ENCODE measurements at places on chromosomes 4 and X. TPM values are rescaled to one million over a fixed set of nuclear protein-coding genes. Genes with fewer than 3 reads are reported as not detected.
A peak's percentile ranks its signal among the peaks of the same experiment; 100 is the strongest.

GRCh38 chrX:110125446-110126162, 122.7 kb downstream of the TMEM164 start:
- no peak for DNase-seq

DNA sequence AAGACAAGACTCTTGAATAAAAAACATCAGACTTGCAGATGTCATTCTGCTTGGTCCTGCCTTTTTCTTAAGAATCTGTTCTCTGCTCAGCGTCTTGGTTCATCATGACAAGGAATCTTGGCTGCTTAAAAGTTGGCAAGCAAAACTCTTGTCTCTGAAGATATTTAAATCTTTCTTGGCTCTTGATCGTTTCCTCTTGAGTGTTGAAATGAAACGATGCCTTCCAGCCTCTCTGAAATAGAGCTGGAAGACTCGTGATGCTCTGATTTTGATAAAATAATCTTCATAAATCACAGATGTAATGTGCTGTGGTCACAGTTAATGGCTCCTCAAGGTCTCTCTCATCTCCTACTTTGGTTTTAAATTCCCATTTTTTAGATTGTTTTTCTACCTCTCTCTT, 39.9 kb upstream of the TMEM192 start:
- no peak for DNase-seq

DNA sequence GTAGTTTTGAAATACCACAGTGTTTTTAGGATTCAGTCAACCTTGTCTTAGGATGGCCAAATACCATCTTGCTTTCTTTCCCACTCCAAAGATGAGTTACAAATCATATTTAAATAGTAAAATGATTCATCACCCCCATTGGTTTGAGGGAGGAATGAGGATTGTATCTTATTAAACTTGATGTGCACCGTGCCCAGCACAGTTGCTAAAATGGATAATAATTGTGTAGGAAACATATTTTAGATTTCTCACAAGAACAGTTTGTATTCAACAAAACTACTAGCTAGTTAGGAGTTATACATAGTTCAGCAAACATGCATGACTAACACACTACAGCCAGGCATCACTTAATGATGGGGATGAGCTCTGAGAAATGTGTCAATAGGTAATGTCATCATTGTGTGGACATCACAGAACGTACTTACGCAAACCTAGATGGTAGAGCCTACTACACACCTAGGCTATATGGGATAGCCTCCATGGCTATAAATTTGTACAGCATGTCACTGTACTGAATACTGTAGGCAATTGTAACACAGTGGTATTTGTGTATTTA, 245.4 kb downstream of the FBXW7 start:
- DNase-seq: no peak

GRCh38 chr4:109079731-109080130, 222.7 kb downstream of the COL25A1 start:
- peak; percentile 38 for DNase-seq

GRCh38 chrX:147920161-147920666, 8.5 kb downstream of the FMR1 start:
- DNase-seq: no peak

GRCh38 chr4:37793562-37793961, 32.9 kb upstream of the PGM2 start:
- DNase-seq: peak; percentile 65

DNA sequence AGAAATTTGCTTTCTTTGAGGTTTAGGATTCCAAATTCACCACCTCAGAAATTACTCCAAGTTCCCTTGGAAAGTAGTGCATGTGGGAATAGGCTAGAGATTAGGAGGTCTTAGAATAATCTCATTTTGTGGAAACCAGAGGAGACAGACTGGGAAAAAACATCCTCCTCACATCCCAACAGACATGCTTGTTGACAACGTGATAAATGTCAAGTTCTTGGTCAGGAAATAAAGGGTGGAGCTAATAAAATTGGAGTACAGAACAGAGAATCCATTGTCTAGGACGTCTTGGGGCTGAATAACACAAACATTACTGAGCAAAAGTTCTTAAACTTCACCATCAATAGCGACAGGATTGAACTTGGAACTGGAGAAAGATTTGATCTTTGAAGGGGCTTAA, 233.4 kb downstream of the PABPC4L start:
- no peak for DNase-seq

- no peak for DNase-seq
Observed at GRCh38 chr4:122661176-122662160, 40.6 kb upstream of the IL21 start.

DNA sequence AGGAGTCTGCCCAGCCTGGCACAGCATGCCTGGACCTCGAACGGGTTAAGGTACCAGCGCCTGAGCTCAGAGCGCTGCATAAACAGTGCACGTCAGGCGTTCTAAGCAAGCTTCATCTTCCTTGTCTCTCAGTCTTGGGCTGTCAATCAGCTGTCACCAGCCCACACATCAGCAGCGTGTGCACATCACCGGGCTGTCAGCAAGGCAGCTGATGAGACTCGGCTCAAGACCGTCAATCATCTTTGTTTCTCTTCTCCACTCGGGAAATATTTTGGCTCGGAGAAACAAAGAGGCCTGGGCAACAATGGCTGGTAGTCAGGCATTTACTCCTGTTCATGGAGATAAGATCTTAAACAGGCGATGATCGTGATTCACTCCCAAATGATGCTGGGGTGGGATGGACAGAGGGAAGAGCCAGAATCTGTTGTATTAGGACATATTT, 141.3 kb downstream of the LDB2 start:
- DNase-seq: no peak

GRCh38 chr4:8141935-8142334, 16.7 kb downstream of the ABLIM2 start:
- DNase-seq: no peak

GRCh38 chr4:26151615-26152014, 169.2 kb upstream of the RBPJ start:
- DNase-seq: no peak

- DNase-seq: no peak
Observed at GRCh38 chr4:90126805-90127204, 389 bp upstream of the CCSER1 start.

GRCh38 chr4:48008021-48008596, 8.4 kb downstream of the CNGA1 start:
- DNase-seq: no peak

- no peak for DNase-seq
Observed at GRCh38 chr4:124632439-124632838, 80.1 kb downstream of the ANKRD50 start.

DNA sequence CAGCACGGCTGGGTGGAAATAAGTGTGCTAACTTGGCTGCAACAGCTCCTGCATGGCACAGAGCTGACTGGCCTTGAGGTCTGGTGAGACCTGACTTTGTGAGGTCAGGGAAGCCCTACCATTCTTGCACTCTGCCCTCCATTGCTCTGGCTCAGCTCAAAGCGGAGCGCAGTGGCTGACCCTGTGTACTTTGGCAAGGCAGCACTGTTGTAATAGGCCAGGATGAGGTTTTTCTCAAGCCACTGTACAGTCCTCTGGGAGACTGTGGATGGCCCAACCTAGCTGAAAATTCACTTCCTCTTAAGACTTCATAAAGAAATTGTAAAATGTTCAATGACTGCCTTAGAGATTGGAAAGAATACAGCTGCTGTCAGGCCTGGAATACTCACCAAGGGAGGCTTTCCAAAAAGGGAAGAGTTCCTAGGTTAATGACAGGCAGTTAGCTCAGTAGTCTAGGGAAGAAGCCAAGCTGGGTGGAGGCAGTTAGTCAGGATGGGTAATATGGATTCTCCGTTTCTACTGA, 129.8 kb downstream of the GUCY2F start:
- no peak for DNase-seq

DNA sequence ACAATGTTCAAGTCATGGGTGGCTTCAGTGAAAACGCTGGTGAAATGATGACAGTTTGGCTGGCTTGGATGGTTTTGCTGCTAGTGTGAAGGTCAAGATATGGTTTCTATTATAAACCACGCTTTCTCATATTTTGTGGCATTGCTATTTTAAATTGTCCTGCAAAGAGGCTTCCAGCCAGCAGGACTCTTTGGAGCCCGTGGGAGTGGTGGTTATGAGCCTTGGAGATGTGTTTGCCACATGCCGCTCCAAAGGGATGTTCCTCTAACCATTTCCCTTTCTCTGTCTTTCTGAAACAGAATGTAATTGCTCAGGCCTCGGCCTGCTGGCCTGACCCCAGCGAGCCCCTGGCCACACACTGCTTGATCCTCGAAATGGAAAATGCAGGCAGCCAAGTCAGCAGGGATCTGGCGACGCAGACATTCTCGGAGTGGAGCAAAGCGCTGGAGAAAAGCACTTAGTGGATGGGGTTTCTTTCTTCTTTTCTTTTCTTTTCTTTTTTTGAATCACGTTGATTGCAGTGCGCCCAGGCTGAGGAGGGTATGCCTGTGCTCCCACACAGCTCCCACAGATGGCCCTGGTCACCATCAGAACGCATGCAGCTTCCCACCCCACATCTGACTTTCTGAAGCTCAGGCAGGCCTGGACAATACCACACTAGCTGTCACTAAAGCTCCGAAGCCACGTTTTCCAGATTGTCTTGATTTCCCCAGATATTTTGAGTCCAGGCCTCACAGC, 114.0 kb downstream of the ENPP6 start:
- no peak for DNase-seq

DNA sequence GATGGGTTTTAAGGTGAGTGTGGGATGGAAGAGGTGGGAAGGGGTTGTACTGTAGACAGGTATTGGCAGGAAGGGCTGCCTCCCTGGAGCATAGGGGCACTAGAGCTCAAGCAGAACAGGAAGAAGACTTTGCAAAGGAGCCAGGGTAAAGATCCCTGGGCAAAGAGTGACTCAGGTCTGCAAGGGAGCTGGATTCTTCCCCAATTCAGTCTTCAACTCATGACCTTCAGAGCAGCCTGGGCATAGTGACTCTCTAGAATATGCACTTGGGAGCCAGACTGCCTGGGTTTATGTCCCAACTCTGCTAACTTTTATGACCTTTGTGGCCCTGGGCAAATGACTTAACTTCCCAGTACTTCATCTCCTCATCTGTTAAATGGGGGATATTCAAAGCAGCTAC, 4.0 kb downstream of the LONRF3 start:
- DNase-seq: no peak

DNA sequence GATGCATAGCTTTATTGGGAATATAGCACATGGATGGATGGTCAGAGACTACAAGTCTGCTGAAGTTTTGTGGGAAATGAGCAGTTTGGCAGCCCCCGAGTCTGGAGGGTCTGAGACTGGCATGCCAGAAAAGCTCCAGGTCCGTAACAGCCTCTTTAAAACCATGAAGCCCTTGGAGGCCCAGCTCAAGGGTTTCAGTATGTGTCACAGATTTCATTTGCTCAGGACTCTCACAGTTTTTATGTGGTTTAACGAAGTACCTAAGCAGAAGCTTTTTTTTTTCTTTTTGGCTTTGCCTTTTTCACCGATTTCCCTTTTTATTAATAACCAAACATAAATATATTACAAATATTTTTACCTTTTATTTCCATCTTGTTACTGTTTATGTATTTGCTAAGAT, 30.6 kb upstream of the TMEM184C start:
- no peak for DNase-seq

GRCh38 chr4:72365016-72365415, 204.0 kb downstream of the ADAMTS3 start:
- DNase-seq: no peak

- peak; percentile 57 for DNase-seq
Observed at GRCh38 chr4:48270951-48271473, 1.4 kb upstream of the TEC start.

- DNase-seq: peak; percentile 68
Observed at GRCh38 chrX:149950681-149951080, 12.4 kb upstream of the EOLA2 start.

- DNase-seq: no peak
Observed at GRCh38 chr4:10079912-10080588, 36.5 kb downstream of the WDR1 start.

DNA sequence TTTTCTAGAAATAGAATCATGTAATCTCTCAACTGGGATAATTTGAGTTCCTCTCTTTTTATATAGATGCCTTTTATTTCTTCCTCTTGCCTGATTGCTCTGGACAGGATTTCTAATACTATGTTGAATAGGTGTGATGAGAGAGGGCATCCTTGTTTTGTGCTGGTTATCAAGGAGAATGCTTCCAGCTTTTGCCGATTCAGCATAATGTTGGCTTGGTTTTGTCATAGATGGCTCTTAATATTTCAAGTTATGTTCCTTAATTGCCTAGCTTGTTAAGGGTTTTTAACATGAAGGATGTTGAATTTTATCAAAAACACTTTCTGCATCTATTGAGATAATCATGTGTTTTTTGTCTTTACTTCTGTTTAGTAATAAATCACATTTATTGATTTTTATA, 58.7 kb downstream of the TMEM47 start:
- DNase-seq: no peak

- no peak for DNase-seq
Observed at GRCh38 chr4:153324046-153324445, 20.4 kb upstream of the MND1 start.

GRCh38 chr4:38782452-38783108, at the start of gene TLR10:
Gene TLR10, minus strand, starts transcription at chr4:38782990. Its CDS starts 7,400 bp downstream, at chr4:38775590.
- peak; percentile 81 for DNase-seq

GRCh38 chrX:37599729-37600128, 28.3 kb downstream of the LANCL3 start:
- DNase-seq: no peak

DNA sequence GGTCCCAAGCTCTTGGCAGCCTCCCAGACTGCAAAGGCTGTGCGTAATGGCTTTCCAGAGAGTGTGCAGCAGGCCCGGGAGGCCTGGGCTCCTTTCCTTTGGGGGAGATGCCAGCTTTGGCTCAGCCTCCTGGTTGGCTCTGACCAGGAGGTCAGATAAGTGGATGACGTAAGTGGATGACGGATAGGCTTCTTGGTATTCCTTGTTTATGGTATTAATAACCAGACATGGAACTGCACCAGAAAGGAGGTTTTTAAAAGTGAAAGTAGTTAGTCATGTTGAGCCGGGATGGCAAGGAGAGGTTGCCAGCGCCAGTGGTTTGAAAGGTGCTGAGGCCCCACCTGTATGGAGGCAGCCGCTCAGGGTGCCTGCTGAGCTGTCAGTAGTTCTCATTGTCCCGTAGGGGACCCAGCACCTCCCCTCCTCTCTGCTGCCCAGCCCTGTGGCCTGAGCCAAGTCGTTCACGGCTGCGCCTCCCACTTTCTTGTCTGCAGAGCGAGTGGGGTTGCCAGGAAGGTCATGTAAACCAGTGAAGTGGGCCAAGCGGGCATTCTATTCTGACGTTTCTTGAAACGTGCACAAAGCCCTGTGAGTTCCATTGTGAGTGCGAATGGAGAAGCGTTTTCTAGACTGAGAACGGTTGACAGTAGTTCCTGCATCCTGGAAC, 28.7 kb upstream of the STOX2 start:
- no peak for DNase-seq

- DNase-seq: no peak
Observed at GRCh38 chr4:138674209-138674608, 341.4 kb upstream of the NOCT start.

- DNase-seq: no peak
Observed at GRCh38 chr4:164345756-164346155, 408.2 kb upstream of the SMIM31 start.

The SEL1L3 gene
- 33.9 TPM for total RNA-seq

The MAGEA10 gene
- total RNA-seq: not detected

The NPY1R gene
- not detected for total RNA-seq

The F9 gene
- total RNA-seq: not detected

The XK gene
- total RNA-seq: 0.17 TPM

The PABPC5 gene
- total RNA-seq: not detected

The ADGRG4 gene
- not detected for total RNA-seq

The SRPX2 gene
- not detected for total RNA-seq

The PAGE2B gene
- total RNA-seq: 0.45 TPM

The ADH1C gene
- not detected for total RNA-seq

The ASB9 gene
- total RNA-seq: 0.33 TPM
